Right lobe of liver (tissue), 6 donors: ENCODE measurements at places on chromosomes 3 and 15. TPM values are rescaled to one million over a fixed set of nuclear protein-coding genes. Genes with fewer than 3 reads are reported as not detected.

Gene KLHL40
- total RNA-seq: not detected

Gene GOLGA6A
- total RNA-seq: 0.61 TPM

DNA sequence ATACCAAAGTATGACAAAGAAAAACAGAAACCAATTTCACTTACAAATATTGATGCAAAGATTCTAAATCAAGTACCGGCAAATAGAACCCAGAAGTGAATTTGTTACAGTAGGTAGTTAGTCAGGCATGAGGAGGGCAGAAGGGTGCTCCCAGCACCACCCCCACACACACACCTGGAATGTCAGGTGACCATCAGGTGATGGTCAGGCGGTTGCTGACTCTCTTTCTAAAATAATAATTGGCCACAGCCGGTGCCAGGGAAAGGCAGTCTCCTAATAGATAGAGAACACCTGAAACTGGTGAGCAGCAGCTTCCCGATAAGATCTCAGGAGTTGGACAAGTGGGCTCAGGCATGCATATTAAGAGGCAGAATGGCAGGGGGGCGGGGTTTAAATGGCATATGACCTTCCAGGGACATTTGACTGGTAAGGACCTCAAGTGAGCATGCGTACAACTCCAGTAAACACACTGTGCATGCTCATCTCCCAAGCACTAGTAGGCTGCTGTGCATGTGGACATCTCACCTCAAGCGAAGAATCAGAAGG, 131.1 kb downstream of the ANO10 start:
- DNase-seq: no peak

- DNase-seq: no peak
These were observed 108.4 kb downstream of the GHSR start for GRCh38 chr3:172339892-172340291.

GRCh38 chr3:48688032-48688736, 2.5 kb upstream of the NCKIPSD start:
- no peak for DNase-seq

DNA sequence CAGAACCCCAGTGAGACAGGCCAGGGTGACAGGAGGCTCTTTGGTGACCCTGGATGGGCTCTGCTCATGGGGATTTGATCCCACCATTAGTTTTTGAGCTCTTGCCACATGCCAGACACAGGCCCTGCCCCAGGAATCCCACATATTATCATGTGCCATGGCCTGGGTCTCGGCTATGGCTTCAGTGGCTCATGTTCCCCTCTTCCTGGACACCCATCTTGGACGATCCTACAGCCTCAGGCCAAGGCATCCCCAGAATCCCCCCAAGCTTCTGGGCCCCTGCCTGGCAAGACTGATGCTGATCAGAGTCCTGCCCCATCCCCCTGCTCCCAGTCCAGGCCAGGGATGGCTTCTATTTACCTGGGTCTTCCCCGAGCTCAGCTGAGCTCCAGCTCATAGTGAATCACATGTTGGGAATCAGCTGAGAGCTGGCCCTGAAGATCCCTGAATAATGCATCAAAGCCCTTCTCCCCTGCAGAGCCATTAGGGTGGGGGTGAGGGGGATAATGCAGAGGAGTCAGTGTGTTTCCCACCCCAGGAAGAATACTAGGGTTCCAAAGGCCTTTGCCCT, 50.9 kb upstream of the CHRNB4 start:
- DNase-seq: no peak
